ENCODE measurements at places on chromosomes 5 and 9. TPM values are rescaled to one million over a fixed set of nuclear protein-coding genes. Genes with fewer than 3 reads are reported as not detected.

GRCh38 chr9:113148372-113148705 lies 2.5 kb upstream of the SLC31A2 start:
- DNase-seq = no peak

Gene F2RL1
- total RNA-seq = 0.22 TPM

- no peak for DNase-seq
Observed at GRCh38 chr9:128911529-128912035, 9.2 kb upstream of the PHYHD1 start.

Gene ZNF883
- 0.33 TPM for total RNA-seq

- DNase-seq = no peak
Observed at GRCh38 chr5:61673007-61673735, 341.1 kb downstream of the ZSWIM6 start.

Gene LRRC14B
- not detected for total RNA-seq

- no peak for DNase-seq
Observed at GRCh38 chr5:14528115-14528514, 53.5 kb upstream of the OTULINL start.

- DNase-seq = no peak
Observed at GRCh38 chr5:162052676-162053075, 14.9 kb upstream of the GABRG2 start.

DNA sequence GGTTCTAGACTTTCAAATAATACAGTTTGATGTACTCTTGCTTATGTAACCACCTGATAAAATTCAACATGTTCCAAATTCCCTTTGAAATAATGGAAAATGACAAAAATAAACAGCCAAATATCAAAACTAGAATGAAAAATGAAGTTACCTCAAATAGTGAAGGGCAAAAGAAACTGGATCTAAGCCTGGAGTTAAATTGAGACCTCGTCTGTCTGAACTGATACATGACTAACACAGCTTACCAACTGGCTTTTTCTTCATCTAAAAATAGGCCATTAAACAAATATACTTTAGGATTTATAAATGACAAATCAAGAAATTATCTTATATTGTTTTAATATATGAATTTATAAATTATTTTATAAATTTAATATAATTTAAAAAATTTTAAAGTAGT lies 12.1 kb upstream of the CAAP1 start:
- DNase-seq = no peak

DNA sequence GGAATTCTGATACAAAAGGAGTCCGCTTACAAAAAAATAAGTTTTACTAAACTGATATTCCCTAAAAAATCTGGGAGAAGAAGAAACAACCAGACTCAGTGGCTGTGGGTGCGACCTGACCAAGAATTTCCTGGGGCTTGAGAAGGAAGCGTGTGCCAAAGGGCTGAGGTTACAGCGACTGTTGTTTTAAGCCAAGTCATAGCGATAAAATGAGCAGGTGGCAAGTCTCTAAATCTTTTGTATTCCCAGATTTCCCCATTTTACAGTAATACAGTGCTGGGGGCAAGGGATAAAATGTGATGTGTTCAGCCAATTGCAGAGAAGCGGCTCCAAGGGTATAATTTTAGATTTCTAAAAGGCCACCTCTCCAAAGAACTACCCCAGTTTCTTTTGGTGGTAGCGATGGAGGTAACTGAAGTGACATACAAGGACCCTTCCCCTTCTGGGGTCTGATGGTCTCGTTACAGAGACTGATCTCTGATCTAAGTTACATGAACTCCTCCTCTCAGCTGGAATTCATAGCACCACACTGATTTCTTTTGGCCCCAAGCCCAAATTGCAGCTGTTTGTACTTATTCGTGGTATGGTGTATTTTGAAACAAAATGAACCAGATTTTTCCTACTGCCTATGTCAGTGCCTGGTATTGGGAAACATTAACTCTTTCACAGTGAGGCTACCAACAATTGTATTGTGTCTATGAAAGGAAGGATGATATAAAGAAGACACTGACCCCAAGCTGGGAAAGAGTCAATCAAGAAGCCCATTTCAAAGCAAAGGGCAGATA lies 41.6 kb downstream of the LPAR1 start:
- DNase-seq = no peak

DNA sequence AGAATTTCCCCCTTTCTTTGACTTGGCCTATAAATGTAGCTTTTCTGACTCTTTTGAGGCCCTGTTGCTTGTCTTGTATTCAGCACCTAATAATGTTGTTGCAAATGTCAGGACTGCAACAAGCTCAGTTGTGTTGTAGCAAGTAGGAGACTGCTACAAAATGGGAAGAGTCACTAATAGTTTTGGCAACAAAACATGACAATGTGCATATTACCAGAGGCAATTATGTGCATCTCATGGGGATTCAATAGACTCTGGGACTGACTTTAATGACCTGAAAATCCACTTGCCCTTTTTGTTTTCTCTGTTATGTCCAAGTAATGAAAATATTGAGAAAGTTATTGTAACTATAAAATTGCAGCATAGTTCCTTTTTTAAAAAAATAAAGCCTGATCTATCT lies 368.4 kb downstream of the OSTF1 start:
- no peak for DNase-seq

DNA sequence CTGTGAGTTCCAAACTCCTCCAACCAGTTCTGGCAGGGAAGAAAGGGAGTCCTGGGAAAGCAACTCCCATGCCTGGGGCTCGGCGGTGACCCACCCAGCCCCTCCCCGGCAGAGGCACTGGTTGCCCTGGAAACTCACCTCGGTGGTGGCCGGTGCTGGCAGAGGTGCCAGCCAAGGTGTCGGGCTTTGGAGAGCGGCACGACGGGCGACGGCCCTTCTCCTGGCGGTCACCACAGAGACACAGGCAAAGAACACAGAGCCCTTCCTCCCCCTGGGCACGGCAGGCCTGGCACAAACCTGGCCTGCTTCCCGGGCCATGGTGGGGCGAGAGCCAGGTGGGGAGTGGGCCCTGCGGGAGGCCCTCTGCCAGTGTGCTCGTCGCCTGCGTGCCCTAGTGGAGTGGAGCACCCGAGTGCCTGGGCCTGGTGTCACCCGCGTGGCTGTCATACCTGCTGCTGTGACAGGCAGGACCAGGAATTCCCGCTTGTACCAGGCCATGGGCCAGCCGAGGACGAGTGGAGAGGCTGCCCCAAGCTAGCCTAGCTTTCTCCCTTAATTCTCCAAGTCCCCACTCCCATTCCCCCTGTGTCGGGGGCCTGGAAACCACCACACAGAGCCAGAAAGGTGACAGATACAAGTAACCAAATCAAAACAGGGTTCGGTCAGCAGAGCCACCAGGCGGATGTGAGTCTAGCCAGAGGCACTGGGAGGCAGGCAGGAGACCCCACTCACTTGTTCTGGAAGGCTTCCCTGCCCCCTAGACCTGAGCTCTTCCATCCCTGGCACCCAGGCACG lies 8.2 kb upstream of the RALGDS start:
- no peak for DNase-seq

DNA sequence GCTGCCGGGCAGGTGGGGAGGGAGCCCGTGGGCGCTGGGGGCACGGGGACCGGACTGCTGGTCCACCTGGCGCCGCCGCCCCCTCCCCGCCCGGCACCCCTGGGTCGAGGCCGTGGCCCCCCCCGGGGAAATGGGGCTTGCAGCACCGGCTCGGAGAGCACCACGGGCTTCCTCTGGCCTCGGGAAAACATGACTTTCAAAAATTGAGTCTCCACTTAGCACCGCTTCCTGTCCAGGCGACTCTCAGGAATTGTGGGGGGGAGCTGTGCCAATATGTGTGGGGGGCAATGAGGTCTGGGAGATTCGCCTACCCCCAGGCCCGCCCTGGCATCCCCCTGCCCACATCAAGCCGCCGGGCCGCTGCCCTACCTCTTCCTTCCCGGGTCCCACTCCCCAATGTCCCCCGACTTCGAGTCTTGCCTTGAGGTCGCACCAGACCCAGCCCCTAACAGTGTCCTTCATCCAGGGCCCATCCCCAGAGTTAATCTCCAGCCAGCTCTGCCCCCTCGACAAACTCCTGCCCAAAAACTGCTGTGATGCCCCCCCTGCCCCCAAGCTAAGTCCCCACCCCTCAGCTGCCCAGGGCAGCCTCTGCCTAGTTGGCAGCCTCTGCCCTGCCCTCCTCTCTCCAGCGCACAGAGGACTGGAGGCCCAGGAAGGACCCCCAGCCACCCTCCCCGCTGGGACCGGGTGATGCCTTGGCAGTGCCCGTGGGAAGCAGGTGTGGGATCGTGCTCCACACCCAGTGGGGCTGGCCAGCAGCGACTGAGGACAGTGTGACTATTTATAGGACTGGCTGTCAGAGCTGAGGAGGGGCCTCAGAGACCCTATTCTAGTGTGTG lies 3.9 kb downstream of the EGFL7 start:
- no peak for DNase-seq

DNA sequence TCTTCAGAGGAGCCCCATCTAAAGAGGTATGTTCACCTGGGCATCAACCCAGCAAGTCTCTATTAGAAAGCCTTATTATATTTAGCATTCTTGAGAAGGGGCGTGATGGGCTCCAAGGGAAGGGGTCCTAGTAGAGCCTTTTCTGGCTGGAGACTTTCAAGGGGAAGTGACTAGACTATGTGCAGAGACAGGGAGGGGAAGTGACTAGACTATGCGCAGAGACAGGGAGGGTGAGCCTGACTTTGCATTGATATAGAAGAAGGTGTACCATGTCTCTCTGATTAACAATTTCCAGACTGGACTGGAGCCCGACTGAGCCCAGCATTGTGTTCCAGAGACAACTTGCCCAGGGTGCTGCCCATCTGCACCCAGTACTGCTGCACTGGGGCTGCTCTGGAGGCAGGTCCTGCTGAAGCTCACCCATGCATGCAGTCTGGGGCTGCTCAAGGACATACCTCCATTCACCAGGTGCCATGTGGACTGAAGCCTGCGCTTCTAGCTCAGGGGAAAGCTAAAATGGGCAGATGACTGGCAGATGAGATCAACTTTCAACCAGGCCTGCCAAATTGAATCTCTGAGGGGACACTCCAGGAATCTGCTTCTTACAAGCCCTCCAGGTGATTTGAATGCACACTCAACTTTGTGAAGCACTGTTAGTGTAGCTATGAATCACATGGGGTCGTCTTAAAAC lies 83.0 kb upstream of the GNA14 start:
- no peak for DNase-seq

- DNase-seq = no peak
Observed at GRCh38 chr9:91245431-91246313, 116.0 kb downstream of the AUH start.

- no peak for DNase-seq
Observed at GRCh38 chr9:131382850-131383729, 10.8 kb upstream of the PRRC2B start.

GRCh38 chr9:131670247-131671132 lies 69.4 kb downstream of the RAPGEF1 start:
- no peak for DNase-seq

Gene PCDHB12
- not detected for total RNA-seq

- DNase-seq = no peak
Observed at GRCh38 chr9:27629425-27629824, 56.1 kb upstream of the C9orf72 start.

Gene SLC9A3
- total RNA-seq = 0.42 TPM

Gene NXNL2
- total RNA-seq = not detected

Gene UQCRQ
- total RNA-seq = 197 TPM

DNA sequence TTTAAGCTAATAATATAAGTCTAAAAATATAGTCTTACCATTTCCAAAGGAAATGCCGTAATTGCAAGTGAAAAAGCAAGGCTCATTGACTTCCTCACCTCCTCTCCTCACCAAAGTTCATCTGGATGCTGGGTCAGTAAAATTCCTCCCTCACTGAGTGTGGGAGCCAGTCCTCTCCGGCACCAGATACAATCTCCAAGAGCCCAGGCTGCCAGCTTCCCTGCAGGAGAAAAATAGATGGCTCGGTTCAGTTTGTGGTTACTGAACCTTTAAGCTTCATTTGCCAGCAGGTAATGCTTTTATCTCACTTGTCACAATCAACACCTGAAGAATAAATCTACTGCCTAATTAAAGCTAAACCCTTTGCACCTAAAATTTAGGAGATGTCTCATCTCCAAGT lies 115.3 kb upstream of the VLDLR start:
- DNase-seq = no peak

GRCh38 chr9:135183528-135184180 lies 96.2 kb downstream of the OLFM1 start:
- no peak for DNase-seq
